ENCODE measurements at places on chromosomes 3 and 15.

DNA sequence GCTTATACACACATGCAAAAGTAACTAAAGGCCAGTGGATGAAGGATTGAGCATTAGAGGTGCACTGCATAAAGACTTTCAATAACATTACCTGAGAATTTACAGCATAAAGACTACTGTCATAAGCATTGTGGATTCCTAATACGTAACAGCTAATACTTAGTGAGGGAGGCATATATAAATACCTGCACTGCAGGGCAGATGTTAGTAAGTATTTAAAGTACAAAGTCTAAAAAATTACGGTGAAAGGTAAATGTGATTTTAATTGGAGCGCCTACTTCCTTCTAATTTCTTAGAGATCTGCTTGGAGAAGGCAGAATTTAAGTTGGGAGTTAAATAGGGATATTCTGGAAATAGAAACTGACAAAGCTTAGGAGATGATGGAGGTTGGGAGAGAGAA lies 25.4 kb upstream of the TRPM7 start:
- no peak for DNase-seq

DNA sequence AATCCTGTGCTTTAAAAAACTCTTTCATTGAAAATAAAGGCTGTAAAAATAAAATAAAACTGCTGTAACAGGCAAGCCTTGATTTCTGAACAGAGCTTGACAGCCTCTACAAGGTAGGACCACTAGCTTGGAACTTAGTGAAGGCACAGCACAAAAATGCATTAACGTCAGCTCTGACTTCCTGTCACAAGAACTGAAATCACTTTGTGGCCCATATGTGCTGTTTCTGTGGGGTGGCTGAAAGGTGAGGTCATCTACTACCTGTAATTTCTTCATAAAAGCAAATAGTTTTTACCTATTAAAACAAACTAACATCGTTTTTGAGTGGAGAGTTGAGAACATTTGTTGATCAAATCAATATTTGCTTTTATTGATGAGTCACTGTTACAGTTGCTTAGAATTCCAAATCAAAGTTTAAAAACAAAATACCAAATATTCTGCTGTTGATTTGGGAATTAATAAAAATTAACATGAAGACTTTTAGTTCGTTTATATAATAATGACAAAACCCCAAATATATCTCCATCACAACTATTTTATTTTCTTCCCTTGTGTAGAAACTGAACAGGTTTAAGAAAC lies 1034.1 kb downstream of the MCTP2 start:
- DNase-seq, result no peak

- peak; percentile 70 for DNase-seq
Measured at GRCh38 chr3:33636125-33636850, 81.8 kb downstream of the CLASP2 start.

GRCh38 chr3:29099296-29099695 lies 181.6 kb upstream of the RBMS3 start:
- DNase-seq, result no peak

DNA sequence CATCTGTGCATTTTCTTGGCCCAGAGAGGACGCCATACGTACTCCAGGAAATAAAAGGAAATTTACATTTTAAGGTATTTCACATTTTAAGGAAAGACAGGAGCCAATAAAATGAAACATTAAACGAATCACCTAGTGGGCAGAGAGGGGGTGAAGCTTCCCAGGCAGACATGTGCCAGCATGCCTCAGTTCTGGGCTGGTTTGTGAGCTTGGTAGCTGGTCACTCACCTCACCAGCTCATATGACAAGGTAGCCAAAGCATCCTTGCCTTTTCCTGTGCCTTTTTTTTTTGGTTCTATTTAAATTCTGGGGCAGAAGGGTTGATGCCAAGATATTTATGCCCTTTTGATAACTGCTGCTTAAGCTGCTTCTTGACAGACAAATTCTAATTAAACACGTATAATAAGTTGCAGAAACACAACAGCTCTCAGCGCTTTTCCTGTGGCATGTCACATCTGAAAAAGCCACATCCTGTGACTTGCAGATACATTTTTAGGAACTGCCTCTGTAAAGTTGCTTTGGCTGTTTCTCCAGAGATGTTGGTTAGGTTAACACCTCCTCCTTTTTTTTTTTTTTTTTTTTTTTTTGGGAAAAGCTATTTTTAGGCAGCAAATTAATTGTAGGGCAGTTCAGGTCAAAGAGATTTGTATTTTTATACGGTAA lies 218.6 kb downstream of the PDCD6IP start:
- peak; percentile 56 for DNase-seq

DNA sequence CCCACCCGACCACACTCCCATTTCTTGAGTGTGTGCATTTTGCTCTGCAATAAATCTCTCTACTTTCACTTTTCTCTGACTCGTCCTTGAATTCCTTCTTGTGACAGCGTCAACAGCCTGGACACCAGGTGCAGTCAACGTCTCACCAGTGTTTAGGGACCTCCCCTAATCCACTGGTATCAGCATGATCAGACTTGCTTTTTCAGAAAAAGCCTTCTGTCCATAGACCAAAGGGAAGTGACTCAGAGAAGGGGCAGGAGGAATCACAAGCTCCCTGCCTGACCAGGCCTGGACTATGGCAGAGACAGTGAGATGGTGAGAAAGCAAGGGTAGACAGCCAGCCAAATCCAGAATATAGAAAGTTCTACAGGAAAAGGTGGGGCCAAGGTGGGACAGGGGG lies 15.5 kb downstream of the CCR5 start:
- peak; percentile 78 for DNase-seq

- peak; percentile 76 for DNase-seq
Measured at GRCh38 chr15:54803134-54803808, 393.5 kb downstream of the RSL24D1 start.

DNA sequence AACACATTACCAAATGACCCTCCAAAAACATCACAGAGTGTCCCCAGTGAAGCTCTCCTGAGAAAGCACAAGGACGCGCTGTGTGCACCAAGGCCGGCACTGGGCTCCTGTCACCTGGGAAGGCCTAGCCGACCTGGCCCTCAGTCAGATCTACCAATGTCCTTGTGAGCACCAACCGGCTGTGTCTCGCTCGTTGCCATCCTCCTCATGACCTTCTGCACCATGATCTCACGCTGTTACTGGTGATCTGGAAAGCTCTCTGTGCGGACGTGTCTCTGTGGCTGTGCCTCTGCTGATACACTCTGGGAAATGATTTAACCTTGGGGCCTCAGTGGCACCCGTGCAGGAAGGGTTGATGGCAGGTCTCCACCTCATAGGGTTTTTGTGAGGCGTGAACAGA lies 24.2 kb downstream of the ZXDC start:
- no peak for DNase-seq

GRCh38 chr3:58563386-58564035 lies 13.7 kb downstream of the FAM107A start:
- no peak for DNase-seq

DNA sequence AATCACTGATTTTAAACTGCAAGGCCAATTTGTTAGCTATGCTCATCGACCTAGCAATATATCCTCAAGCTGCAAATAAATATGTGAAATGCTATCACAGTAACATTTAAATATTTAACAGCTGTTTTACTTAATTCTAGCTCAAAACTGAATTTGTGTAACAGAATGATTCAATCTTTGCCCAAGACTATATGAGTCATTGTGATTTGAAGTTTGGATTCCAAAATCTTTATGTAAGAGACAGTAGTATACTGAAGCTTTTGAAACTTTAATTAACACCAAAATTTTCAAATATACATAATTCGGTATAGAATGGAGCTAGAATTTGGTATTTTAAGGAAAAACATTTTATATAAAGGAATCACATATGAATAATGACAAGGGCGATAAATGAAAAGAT lies 603.0 kb upstream of the ROBO2 start:
- no peak for DNase-seq
